ENCODE measurements at places on chromosomes 12 and 14.

- DNase-seq, result no peak
Measured at GRCh38 chr12:32305163-32305562, 94.2 kb upstream of the FGD4 start.

GRCh38 chr12:65565601-65566560, 258.4 kb upstream of the HMGA2 start:
- DNase-seq, result no peak

- peak; percentile 51 for DNase-seq
Measured at GRCh38 chr12:13661005-13661887, 320.2 kb downstream of the GRIN2B start.

DNA sequence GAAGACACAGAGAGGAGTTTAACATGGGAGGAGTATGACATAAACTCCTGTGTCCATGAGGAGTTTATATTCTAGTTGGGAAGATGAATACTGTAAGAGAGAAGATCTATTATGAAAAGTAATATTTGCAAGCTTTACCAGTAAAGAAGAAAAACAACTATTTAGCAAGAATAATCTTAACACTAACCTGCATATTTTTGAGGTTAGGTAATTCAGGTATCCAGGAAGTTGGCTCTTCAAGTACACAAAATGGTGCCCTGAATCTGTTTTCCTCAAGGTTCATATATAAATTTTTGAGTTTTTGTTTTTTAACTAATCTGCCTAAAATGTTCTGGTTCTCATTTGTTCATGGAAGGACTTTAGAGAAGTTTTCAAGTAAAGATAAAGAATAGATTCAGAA, 33.9 kb upstream of the KCNMB4 start:
- no peak for DNase-seq

DNA sequence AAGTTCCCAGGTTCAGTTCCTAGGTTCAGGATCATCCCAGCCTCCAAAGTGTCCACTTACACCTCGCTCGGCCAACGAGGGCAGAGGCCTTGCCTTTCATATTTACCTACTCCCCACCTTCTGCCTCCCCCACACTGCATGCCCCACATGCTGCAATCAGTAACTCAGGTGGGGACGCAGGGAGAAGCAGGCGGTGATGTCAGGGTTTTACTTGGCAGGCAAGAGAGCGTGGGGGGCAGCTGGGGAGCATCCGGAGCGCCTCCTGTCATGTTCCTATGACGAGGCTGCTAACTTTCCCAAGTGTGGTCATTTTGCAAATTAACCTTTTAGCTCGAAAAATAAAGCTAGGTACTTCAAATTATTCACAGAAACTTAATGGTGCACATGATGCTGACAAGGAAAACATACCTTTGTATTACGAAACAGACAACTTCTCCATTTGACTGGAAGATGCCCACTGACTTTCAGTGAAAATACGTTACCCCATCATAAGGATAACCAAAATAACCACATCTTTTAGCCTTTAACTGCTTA, 53.8 kb downstream of the SETD3 start:
- no peak for DNase-seq

DNA sequence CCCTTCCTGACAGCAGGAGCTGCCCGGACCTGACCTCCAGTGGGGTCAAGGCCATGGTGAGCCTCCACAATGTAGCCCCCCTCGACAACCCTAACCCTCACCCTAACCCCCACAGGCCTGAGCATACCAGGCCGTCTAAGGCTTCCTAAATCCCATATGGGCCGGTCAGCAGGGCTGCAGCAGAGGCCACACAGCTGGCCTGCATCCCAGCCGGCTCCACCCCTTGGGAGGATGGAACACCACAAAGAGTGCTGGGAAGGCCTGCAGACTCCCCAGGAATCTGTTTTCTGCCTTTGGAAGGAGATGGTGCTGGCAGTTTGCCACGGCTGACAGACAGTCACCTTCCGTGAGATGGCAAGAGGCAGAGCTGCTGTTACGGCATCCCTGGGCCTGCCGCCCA, 2.8 kb downstream of the TMEM179 start:
- no peak for DNase-seq

DNA sequence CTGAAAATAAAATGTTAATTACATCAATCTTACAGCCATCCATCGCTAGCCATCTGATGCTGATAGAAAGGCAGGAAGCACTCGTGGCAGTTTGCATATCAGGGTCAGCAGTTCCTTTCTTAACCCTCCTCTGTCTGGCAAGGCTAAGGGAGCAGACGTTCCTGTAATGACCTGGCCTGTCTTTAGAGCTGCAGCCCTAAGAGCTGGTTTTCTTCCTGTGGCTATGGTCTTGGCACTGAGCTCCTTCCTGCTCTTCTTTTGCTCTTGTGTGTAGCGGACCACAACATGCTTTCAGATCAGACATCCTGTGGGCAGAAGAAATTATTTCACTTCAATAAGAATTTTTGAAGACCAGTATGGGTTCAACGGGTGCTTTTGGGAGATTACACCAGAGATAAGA, 170.4 kb downstream of the DAD1 start:
- no peak for DNase-seq

GRCh38 chr12:67394550-67394949, 125.4 kb downstream of the CAND1 start:
- no peak for DNase-seq

DNA sequence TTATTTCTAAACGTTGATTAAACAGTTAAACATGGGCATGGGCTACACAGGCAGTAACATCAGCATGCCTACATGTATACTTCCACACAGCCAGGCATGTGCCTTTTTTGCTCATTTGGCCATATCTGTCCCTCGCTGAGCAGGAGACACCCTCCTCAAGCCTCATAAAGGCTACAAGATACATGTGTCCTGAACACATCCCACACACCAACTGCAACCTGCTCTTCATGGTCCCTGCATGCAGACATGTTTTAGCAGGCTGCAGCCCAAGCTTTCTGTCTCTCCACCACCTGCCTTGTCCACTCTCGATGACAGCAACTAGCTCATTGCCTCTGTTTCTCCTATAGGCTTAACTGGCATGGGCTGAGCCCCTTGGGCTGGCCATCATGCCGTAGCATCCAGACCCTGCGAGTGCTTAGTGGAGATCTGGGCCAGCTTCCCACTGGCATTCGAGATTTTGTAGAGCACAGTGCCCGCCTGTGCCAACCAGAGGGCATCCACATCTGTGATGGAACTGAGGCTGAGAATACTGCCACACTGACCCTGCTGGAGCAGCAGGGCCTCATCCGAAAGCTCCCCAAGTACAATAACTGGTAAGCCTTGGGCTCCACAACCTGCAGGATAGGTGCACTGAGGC, 2.6 kb downstream of the PCK2 start:
- DNase-seq, result no peak

- DNase-seq, result no peak
Measured at GRCh38 chr14:53153702-53154112, 584 bp upstream of the DDHD1 start.

DNA sequence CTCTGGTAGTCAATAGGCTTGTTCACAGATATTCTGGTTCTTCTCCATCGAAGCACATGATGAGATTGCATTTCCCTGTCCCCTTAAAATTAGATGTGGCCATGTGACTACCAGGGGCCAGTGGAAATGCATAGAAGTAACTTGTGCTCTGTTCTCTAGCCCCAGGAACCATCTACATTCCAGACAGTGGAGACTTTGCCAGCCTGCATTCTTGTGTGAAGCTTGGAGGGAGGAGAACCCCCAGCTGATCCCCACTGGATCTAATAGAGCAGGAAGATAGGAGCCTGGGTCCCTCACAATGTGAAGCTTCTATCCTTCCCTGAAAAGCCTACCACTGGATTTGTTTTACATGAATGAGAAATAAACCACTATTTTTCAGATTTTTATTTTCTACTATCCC, 130.1 kb downstream of the KITLG start:
- DNase-seq, result no peak

DNA sequence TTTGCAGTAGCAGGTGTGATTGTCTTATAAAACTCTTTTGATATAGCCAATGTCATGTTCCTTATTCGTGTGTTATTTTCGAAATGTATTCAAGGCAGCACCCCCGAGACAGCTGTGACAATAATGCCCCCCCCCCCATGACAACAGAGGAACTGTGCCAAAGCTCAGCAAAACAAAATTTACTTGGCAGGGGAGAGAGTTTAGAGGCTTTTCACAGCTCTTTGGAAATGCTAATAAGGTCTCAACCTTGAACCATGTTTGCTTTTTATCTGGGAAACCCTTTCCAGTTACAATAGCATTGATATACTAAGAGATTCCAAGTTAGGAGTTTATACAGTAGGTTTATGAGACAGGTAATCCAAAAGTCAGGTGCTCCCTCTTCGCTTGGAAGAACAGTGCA, 56.4 kb upstream of the USP44 start:
- peak; percentile 67 for DNase-seq

GRCh38 chr12:100826323-100826722, 31.7 kb downstream of the ANO4 start:
- no peak for DNase-seq

DNA sequence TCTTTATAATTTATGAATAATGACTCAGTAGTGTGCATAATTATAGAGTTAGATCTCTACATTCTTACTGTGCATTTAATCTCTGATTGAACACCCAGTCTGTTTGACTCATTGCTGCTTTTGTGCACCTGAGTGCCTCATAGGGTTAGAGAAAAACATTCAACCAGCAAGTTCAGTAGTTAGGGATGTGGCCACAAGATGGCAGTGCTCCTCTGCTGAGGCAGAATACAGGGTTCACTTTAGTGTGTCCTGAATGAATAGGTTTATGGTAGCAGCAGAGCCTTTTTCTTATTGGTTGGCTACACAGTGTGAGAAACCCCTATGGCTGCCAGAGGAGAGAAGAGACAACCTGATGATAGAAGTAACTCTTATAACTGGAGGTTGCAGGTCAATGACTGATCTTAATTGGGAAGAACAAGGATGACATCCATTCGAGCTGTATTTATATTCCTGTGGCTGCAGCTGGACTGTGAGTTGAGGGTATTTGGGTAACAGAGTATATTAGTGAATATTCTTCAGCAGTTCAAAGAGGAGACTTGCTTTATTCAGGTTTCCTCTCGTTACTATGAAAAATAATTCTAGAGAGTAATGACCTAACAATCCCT, 194.9 kb upstream of the OR4E1 start:
- DNase-seq, result no peak

DNA sequence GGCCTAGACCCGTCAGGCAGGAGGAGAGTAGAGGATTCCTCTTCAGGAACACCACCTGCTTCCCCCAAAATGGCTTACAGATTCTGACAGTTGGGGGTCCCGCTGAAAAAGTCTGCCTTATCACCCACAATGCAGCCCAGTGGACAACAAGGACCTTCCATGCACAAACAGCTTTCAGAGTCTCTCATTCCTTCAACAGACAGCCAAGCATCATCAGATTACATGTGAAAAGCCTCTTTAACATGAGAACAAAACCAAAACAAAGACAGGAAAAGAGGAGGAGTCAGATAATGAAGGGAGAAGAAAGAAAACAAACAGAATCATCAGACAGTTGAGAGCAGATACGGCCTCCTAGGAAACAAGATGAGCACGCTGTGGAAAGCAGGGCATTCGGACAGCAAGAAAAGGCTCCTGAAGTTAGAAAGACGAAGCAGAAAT, 18.3 kb downstream of the KCTD10 start:
- no peak for DNase-seq

GRCh38 chr14:97280526-97280925, 483.3 kb downstream of the VRK1 start:
- DNase-seq, result no peak

- no peak for DNase-seq
Measured at GRCh38 chr12:67716817-67717216, 68.3 kb downstream of the DYRK2 start.

GRCh38 chr14:72341237-72341636, 409.0 kb downstream of the RGS6 start:
- DNase-seq, result no peak

DNA sequence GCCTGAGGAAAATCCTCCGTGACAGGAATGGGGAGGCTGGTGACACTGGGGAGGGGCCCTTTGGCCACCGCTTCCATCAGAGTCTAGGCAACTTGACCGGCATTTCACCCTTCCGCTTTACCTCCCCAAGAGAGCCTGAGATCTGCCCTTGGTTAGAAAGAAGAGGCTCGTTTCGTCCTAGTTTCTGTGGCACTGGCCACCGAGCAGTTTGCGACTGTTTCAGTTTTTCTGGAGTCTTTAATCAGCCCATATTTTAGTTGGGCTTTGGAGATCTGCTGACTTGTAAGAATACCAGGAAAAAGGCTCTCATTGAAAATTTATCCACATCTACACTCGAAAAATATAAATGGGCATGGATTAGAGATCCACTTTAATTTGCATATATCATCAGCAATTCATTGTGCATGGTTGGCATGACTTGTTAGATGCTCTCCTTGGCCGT, 414 bp upstream of the ANKS1B start:
- no peak for DNase-seq

DNA sequence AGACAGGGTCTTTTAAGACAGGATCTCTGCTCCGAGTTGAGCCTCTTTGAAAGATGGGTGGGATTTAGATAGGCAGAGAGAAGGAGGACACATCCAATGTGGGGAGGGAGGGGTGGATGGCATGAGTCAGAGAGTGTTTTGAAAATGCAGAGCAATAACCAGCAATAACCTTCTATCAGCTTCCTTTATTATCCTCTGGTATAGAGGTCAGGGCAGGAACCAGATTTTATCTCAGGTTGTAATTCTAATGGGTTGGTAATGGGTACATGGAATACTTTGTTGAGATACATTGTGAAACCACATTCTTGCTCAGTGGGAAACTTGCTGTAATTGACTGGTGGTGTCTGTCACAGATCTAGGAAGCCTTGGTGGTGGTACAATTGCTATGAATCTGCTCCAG, 37.6 kb upstream of the CCDC63 start:
- no peak for DNase-seq

DNA sequence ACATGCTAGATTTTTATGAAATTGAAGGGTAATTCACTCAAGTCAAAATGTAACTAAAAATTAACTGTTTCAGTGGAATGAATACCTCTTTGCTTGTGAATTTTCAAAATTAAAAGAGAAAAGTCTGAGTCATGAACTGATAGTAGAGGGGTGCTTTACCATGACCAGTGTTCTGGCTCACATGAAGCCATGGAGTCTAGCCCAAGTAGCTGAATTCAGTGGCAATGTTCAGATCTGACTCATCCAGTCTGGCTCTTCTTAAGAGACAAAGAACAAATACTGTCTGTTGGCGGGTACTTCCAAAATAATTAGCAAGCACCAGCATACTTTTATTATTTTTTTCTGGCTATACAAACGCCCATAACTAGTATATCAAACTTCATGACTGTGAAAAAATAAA, 366.3 kb upstream of the GARIN6 start:
- DNase-seq, result no peak

- DNase-seq, result no peak
Measured at GRCh38 chr12:47216150-47216677, 136.5 kb upstream of the AMIGO2 start.

- no peak for DNase-seq
Measured at GRCh38 chr14:69819607-69820006, 22.6 kb upstream of the SLC10A1 start.

GRCh38 chr12:51970904-51971646, 19.6 kb downstream of the ACVR1B start:
- no peak for DNase-seq

GRCh38 chr14:92497391-92497790, 16.2 kb upstream of the RIN3 start:
- DNase-seq, result no peak

GRCh38 chr14:77804592-77804991, 4.7 kb downstream of the ADCK1 start:
- no peak for DNase-seq

- DNase-seq, result no peak
Measured at GRCh38 chr12:105554223-105554678, 223.8 kb downstream of the C12orf75 start.

Measured in NCI-H1092 (cell line).